Caudate nucleus (tissue), 63 donors: ENCODE measurements at places on chromosomes 3 and 15.

GRCh38 chr3:141876381-141876890 lies at the start of gene ATP1B3:
Gene ATP1B3 (plus strand): TSS chr3:141876643. CDS start chr3:141876802, 159 bp downstream.
- DNase-seq, result peak; percentile 52

DNA sequence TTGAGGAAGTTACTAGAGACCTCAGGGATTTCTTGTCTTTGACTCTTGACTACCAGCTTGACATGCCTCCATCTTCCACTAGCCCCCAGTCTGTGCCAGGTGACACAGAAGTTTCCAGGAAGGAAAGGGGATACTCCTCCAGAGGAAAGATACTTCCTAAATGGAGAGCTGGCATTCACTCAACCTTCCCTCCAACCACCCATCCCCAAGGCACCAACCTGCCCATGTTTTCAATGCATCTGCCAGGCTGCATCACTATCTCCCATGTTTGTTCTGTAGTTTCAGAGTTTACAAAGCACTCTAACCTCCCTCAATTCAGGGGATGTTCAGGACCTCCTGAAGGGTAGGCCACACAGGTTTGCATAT lies 198.4 kb upstream of the LPP start:
- DNase-seq, result no peak

GRCh38 chr3:72255191-72255590 lies 470.2 kb upstream of the PROK2 start:
- no peak for DNase-seq

GRCh38 chr3:112806903-112807302 lies 39.8 kb downstream of the CD200R1L start:
- DNase-seq, result no peak

- peak; percentile 46 for DNase-seq
These were observed 775 bp upstream of the CCDC39 start for GRCh38 chr3:180680097-180680430.

DNA sequence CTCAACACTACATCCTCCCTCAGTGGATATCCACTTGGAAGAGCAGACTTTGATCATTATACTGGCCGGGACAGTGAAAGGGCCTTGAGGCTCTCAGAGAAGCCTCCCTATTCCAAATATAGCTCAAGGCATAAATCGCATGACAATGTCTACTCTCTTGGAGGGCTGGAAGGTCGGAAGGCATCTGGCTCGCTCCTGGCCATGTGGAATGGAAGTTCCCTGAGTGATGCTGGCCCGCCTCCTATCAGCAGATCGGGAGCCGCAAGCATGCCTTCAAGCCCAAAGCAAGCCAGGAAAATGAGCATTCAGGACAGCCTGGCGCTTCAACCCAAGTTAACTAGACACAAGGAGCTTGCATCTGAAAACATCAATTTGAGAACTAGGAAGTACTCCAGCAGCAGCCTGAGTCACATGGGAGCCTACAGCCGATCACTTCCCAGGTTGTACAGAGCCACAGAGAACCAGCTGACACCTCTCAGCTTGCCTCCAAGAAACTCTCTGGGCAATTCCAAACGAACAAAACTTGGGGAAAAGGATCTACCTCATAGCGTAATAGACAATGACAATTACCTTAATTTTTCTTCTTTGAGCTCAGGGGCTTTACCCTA lies 25.4 kb downstream of the PHLDB2 start:
- DNase-seq, result no peak

- DNase-seq, result no peak
These were observed 499.6 kb upstream of the KCNMB2 start for GRCh38 chr3:178036451-178037144.

- DNase-seq, result no peak
These were observed 7.4 kb downstream of the EPHA3 start for GRCh38 chr3:89114841-89115223.

GRCh38 chr15:43872416-43873020 lies 45.7 kb downstream of the WDR76 start:
- peak; percentile 7 for DNase-seq

- DNase-seq, result no peak
These were observed 144.4 kb upstream of the NR2F2 start for GRCh38 chr15:96186105-96186504.

DNA sequence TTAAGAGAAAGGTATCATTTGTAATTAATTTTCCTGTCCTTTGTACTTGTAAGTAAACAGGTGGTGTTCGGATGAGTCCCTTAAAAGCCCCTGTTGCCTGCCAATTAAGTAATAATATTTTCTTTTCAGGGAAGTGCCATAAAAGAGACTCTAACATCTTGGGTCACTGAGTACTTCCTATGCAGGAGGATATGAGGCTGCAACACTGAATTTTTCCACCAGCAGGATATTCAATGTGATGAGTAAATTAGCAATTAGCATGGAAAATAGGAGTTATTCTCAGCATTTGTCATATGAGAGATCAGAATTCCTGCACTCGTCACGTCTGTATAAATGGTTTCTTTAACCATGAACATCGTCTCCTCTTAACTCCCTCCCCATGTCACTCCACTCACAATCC lies 45.4 kb downstream of the WWTR1 start:
- DNase-seq, result no peak

DNA sequence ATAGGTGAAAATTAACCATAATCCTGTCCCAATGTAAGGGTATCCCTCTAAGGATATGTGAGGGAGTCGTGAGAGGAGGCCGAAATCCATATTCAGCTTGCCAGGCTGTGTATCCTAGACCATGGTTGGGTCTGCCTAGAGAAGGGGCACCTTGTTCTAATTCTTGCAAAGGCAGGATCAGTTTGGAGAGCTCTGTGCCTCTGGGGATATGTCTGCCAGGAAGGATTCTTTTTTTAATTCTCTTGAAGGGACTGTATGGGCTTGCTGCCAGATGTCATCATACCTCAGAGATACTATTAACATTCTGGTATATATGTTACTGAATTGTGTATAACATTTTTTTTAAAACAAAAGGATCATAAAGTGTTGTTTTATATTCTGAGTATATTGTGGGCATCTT lies 2.4 kb downstream of the ATP1B3 start:
- no peak for DNase-seq

DNA sequence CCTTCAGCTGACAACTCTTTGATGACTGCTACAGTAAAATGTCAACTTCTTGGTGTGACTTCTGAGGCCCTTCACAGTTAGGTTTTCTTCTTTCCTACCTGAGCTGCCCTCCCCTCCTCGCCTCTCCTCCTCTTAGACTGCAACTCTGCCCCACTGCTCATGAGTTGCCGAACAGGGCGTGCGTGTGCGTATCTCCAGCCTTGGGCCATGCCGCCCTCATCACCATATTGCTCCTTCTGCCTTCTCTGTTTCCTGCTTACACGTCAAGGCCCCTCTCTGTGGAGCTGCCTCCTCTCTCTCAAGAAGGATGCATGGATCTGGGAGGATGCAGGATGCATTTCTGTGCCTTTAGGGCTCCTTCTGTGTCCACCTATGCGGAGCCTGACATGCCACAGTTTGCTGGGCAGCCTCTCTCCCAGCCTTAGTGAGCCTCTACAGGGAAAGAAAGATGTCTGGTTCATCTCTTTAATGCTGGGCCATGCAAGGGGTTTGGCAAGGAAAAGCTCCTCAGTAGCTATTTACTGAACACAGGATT lies 205.9 kb downstream of the RPLP1 start:
- no peak for DNase-seq

DNA sequence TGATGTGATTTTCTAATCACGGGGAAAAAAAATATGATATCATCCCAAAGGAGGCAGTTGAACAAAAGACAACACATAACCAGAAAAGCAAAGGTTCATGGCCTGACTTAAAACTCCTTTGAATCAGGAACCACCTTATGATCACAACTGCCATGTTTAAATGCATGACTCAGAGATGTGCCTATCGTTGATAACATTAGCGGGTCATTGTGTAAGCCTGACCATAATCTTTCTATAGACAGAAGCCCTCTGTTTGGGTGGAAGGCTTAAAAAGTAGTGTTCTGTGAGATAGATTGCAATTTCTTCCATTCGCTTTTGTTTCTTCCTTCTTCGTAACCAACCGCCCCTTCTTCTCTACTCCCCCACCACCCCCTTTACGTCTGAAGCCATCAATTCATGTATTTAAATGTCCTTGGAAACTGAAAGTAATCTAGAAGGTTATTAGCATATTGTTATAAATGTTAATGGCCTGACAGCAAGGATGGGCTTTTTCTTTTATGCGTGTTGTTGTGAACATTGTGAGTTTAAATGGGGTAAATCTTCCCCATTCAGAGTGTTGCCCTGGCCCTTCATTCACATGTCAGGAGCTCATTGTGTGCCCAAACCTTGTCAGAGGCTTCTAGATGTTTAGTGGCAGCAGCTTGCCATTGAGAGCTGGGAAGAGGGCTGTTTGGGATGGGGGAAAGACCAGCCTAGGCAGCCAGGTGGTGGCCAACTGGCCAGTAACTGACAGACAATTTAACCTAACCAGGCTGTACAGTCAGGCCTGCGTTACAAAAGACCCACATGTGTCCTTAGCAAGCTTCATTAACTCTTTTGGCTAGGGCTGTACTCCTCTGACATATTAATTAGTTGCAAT lies 64.5 kb downstream of the EPHA3 start:
- DNase-seq, result no peak

DNA sequence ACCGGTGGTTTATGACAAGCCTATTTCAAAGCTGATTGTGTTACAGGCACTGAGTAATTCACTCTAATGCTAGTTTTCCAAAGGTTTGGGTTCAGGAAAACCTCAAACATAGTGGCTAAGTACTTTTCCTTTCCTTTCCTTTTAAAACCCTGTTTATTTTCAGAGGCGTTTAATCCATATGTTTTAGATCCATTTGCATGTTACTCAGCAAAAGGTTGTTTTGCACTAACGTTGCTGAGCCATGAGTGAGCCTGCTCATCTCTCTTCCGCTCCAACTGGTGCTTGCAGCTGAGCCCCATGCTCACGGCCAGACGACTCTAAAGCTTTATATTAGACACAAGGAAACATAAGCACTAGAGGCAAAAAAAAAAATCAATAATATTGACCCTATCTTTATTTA lies 9.4 kb downstream of the CEMIP start:
- DNase-seq, result no peak

DNA sequence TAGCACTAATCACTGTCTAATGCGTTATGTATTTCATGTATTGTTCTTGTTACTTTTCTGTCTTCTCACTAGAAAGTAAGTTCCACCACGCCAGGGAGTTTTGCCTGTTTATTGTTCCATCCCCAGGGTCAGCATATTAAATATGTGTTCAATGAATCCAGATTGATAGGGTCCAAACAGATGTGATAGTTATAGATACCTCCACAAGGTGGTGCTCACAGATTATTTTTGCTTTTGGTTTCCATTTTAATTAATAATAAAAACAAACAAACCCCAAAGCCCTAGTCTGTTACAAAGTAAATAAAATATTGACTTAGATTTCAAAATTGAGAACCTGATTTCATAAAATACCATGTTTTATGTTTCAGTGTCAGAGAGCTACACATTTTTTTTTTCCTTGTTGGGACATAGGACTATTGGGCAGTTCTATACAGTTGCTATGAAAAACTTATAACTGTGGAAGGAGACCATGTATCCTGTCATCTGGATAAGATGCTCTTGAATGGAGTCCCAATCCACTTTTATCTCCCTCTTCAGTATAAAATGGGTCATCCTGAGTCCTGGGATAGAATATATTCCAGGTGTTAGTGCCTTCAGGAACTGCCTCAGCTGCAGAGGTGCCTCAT lies 12.4 kb downstream of the OTOL1 start:
- no peak for DNase-seq

DNA sequence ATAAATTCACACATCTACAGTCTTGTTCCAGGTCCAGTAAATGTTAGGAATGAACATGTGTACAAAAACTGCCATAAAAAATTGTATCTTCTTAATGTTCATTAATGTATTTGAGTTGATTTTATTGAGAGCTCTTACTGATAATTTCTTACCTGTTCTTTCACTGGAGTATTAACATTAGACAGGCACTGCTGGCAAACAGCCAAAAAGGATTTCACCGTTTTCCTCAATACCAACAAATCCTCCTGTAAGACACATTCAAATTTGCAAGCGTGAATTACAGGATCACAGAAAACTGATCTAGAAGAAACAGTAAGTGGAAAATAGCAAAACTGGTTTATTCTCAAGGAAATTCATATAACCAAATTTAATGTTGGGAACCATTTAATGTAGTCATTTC lies 127.4 kb downstream of the PCCB start:
- no peak for DNase-seq

- DNase-seq, result no peak
These were observed 85.8 kb downstream of the HMG20A start for GRCh38 chr15:77506311-77507142.
